ENCODE measurements at places on chromosomes 7 and 10. TPM values are rescaled to one million over a fixed set of nuclear protein-coding genes. Genes with fewer than 3 reads are reported as not detected.

Gene TBX20
- total RNA-seq: not detected

Gene SHH
- not detected for total RNA-seq

Gene GIMAP5
- not detected for total RNA-seq

Gene COL28A1
- total RNA-seq: under 0.01 TPM

Gene CLRN3
- total RNA-seq: not detected

Gene RPS24
- total RNA-seq: 1,226 TPM

Gene OPN4
- not detected for total RNA-seq

Gene TMEM236
- under 0.01 TPM for total RNA-seq

Gene OPN1SW
- total RNA-seq: not detected

All from subcutaneous preadipocyte (primary cell).